IPS DF 6.9 (cell line): ENCODE measurements at places on chromosomes 6 and 20.

DNA sequence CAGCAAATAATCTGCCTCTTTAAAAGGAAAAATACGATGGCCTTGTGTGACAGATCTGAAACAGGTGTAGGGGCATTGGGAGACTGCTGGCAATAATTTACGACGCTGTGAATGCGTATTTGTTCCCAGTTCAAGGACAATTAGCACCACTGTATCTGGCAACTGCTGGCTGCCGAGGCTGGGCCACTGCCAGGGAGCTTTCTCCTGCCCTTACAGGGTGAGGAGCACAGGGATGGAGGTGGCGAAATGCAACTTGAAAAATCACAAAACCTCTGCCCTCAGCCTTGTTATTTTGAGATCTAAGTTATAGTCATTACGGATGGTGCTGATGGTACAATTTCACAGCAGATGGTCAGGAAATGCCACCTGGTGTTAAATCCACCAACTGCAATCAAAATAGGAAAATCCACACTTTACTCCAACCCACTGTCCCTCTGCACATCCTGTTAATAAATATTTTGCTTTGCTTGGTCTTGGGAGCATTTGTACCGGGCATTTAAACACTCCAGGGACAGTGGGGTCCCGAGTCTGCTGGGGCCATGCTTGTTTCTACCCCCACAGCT is 6.4 kb downstream of the MYLK4 start:
- no peaks in the 10 kb centered on the region for H3K36me3 ChIP-seq
- no peak overlapping the region for H3K4me3 ChIP-seq
- no peaks in the 10 kb centered on the region for H3K27me3 ChIP-seq
- no peak for DNase-seq
- H3K27ac ChIP-seq: no peak overlapping the region

DNA sequence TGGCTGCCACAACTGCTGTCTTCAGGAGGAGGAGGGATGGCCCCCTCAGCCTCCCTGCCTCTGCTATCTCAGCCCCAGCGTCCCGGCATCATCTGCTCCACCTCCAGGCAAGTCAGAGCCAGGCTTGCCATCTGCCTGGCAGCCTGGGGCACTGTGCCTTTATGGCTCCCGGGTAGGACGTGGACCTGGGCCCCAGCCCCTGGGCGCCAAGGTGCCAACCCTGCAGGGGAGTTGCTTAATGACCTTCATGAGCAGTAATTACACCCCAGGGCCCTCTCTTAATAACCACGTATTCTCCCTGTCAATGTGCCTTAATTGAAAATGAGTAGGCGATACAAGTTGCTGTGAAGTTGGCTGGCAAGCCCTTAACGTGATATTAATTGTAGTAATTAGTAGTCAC is 122.1 kb upstream of the MLN start:
- H3K27ac ChIP-seq: no peak overlapping the region
- no peak overlapping the region for H3K4me3 ChIP-seq
- no peak for DNase-seq
- H3K27me3 ChIP-seq: no peaks in the 10 kb centered on the region
- H3K36me3 ChIP-seq: no peaks in the 10 kb centered on the region
- H3K4me1 ChIP-seq: peaks cover 3% of the 10 kb centered on the region; the same call in 1 of the 2 replicates

DNA sequence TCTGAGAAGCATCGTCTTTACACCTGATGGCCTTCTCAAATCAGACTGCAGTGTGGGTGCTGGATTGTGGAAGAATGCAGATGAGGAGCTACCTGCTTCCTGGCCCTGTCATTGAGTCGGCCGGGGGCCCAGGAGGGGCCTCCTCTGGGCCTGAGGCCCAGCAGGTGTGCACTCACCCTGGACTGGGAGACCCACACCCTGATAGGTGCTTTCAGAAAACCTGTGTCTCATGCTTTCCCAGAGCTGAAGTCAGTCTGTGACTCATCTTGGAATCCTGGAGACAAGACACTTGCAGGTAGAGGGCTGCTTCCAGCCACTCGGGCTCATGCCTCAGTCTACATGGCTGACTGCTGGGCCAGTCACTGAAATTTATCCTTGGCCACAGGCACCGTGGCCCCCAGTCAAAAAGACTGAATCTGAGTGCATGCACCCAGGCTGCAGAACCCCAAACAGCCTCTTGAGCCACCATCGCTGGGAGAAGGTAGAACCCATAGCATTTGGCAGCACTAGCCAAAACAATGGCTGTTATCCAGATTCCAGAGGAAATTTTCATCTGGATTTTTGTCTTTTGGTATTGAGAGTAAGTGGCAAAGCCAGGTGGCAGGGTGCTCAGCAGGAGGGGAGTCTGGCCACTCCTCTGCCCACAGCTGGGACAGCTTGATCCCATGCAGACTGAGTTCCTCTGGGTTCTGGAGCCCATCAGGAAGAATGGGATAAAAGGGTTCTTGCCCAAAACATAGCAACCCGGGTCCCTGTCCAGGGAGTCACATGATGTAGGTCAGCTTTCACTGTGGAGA is 182.0 kb upstream of the CST7 start:
- no peaks in the 10 kb centered on the region for H3K36me3 ChIP-seq
- H3K4me1 ChIP-seq: peaks cover 2% of the 10 kb centered on the region; the same call in 1 of the 2 replicates
- DNase-seq: no peak
- no peaks in the 10 kb centered on the region for H3K27me3 ChIP-seq

GRCh38 chr6:28729501-28730402 is 194.0 kb downstream of the TRIM27 start:
- no peak overlapping the region for H3K27ac ChIP-seq
- DNase-seq: no peak
- H3K4me3 ChIP-seq: peak overlapping the region; percentile 75; the same call in 1 of the 2 replicates
- no peaks in the 10 kb centered on the region for H3K4me1 ChIP-seq

- no peaks in the 10 kb centered on the region for H3K27me3 ChIP-seq
- no peaks in the 10 kb centered on the region for H3K4me1 ChIP-seq
- no peaks in the 10 kb centered on the region for H3K36me3 ChIP-seq
Observed at GRCh38 chr6:85185977-85186376, 263.9 kb upstream of the NT5E start.

DNA sequence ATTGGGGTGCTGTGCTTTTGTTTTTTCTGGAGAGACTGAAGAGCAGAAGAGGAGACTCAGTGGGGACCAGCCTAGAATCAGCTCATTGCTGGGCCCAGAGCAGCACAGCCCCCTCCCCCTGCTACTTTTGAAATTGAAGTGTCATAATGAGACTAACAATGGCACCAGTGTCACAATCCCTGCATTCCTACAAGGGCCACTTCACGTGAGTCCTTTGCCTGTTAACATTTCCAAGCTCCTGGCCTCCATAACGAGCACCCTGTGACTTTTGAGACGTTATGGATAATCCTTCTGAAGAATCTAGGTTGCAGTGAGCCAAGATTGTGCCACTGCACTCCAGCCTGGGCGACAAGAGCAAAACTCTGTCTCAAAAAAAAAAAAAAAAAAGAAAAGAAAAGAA is 41.7 kb downstream of the CNBD2 start:
- no peaks in the 10 kb centered on the region for H3K4me1 ChIP-seq
- H3K27me3 ChIP-seq: no peaks in the 10 kb centered on the region
- no peak for DNase-seq
- no peak overlapping the region for H3K27ac ChIP-seq
- no peaks in the 10 kb centered on the region for H3K36me3 ChIP-seq

DNA sequence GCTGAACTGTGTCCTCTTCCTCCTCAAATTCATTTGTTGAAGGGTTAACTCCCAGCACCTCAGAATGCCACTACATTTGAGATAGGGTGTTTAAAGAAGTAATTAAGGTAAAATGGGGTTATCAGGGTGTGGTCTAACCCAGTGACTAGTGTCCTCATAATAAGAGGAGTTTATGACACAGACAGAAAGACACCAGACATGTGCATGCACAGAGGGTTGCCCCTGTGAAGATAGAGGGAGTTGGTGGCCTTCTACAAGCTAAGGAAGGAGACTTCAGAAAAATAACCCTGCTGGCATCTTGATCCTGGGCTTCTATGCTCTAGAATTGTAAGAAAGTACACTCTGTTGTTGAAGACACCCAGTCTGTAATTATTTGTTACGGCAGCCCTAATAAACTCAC is 24.9 kb upstream of the EDN1 start:
- no peaks in the 10 kb centered on the region for H3K4me1 ChIP-seq
- H3K27ac ChIP-seq: no peak overlapping the region
- DNase-seq: no peak
- no peaks in the 10 kb centered on the region for H3K27me3 ChIP-seq
- no peaks in the 10 kb centered on the region for H3K36me3 ChIP-seq

DNA sequence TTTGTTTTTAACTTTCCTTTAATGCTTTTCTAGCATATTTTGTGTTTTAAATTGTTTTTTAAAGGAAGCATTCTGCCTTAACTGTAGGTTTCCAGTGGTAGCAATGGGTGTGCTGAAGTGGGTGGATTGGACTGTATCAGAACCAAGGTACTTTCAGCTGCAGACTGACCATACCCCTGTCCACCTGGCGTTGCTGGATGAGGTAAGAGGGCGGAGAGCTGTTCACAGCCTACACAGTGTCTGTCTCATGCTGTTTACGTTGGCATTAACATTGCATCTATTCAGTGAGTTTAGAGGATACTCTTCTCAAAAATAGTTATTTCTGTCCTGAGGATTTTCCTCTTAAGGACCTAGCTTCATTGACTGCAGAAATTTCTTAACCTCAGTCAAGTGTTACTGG is 11.9 kb downstream of the NELFCD start:
- H3K4me3 ChIP-seq: no peak overlapping the region
- DNase-seq: no peak
- no peaks in the 10 kb centered on the region for H3K27me3 ChIP-seq

GRCh38 chr20:61052195-61052750 is 199.8 kb upstream of the CDH4 start:
- H3K4me3 ChIP-seq: no peak overlapping the region
- H3K27me3 ChIP-seq: no peaks in the 10 kb centered on the region
- no peaks in the 10 kb centered on the region for H3K36me3 ChIP-seq
- H3K4me1 ChIP-seq: no peaks in the 10 kb centered on the region
- no peak for DNase-seq
- H3K27ac ChIP-seq: no peak overlapping the region

DNA sequence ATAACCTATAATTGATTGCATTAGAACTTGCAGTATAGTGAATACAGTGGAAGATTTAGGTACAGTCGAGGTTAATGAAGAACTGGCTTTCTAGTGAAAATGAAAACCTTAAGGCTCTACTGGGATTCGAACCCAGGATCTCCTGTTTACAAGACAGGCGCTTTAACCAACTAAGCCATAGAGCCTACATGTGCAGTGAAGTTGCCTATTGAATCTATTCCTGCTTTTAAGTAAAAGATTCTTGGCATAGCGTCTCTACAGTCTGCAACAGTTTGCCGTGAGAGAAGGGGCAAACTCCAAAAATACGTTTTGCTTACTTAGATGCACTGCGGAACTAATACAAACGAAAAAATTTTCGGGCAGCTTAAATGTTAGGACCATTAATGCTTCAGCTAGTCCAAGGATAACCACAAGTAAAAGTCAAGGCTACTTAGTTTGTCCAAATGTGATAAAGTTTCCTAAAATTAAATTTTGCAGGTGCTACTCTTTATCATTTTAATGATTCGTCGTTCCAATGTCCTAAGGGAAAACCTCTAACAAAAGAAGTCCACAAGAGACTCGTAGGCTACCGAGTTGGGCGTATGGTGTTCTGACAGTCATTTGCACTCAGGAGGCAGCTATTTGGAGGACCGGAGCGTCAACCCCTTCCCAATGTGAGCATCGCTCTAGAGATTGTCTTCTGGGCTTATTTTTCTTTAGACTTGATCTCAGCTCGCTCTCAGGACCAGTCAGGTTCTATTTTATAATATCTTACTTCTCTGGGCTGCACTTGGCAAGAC is 31.3 kb upstream of the ZSCAN23 start:
- H3K27ac ChIP-seq: no peak overlapping the region
- DNase-seq: peak; percentile 75
- no peaks in the 10 kb centered on the region; the same call in 1 of the 2 replicates for H3K4me1 ChIP-seq
- H3K4me3 ChIP-seq: peak overlapping the region; percentile 87; the same call in 1 of the 2 replicates
- H3K27me3 ChIP-seq: no peaks in the 10 kb centered on the region

- no peak overlapping the region for H3K4me3 ChIP-seq
- no peak for DNase-seq
- no peaks in the 10 kb centered on the region for H3K27me3 ChIP-seq
- H3K27ac ChIP-seq: no peak overlapping the region
- H3K4me1 ChIP-seq: no peaks in the 10 kb centered on the region
- H3K36me3 ChIP-seq: no peaks in the 10 kb centered on the region
Observed at GRCh38 chr20:41927655-41928054, 309.5 kb upstream of the CHD6 start.
